SIG-M5 (cell line): ENCODE measurements at places on chromosomes 3 and 15.

- no peak for DNase-seq
These were observed 14.6 kb upstream of the AHSG start for GRCh38 chr3:186598108-186598784.

DNA sequence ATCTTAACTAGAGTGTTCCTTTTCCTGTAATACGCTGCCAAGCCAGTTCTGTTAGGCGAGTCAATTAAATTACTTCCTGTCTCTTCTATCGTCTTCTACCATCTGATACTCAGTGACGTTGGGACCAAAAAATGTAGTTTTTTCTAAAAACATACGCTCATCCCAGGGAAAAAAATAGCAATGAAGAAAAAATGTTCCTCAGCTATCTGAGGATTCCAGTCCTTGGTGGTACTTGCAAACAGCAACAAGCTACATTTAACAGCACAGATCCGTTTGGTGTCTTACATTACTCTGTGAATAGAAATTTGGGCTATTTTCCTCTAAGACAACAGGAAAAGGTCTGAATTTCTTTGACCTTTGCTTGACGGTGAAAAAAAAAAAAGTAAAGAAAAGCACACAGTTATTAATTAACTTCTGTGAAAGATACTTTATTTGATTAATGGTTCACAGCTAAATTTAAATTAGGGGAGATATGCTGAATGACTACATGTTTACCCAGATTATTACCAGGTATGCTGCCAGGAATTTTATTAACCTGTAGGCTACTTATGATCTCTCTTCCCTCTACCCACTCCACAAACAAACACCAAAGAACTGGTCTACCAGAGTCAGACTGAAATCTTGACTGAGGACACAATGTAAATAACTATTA, 254.4 kb upstream of the ZPLD1 start:
- no peak for DNase-seq

GRCh38 chr15:33693166-33693800, 275.0 kb upstream of the CHRM5 start:
- no peak for DNase-seq

DNA sequence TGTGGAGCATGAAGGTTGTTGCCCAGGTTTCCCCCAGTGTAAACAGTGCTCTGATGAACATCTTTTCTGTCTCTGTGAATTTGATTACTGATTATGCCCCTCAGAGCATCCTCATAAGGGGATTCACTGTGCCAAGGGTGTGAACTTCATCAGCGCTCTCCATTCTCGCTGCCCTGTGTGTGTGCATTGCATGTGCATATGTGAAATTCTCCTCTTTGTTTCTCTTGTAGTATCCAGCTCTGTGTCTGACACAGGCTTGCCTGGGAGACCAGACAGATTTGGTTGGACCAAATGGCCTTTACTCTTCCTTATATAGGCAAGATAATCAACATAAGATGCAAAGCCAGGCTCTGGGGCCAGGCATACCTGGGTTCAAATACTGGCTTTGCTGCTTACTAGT, 21.9 kb downstream of the CACNA2D3 start:
- DNase-seq, result no peak

GRCh38 chr15:67543348-67543718, 830 bp downstream of the MAP2K5 start:
- no peak for DNase-seq

DNA sequence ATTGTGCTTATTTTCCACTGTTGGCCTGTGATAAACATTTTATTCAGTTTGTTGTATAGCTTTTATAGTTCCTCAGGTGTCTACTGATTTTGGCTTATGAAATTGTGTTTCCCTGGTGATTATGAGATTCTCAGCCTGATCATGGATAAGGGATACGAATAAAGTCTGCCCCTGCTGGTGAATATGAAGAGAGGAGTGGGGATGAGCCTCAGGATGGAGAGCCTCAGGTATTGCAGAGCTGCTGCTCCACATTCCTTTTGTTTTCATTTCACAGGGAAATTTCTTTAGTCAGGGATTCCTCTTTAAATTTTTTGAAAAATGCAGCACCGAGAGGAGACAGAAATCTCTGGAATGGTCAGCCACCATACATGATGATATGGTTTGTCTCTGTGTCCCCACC, 14.7 kb upstream of the RAB6B start:
- no peak for DNase-seq

DNA sequence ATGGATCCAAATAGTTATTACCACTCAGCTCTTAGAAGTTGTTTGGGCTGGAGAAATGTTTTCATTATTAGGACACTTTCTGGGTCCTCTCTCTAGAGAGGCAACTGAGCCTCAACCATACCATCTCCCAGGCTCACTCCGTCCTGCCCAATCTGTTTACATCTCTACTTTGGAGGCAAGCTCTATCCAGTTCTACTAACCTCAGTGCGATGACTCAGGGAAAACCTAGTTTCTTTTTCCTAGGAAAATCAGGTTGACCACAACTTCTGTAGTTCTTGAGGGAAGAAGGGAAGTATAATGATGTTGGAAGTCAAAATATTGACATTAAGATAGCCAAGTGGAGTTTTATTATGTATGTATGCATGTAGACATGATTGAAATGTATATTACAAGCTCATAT, 40.4 kb downstream of the LPP start:
- DNase-seq, result no peak

- DNase-seq, result no peak
These were observed 1.1 kb upstream of the ECT2 start for GRCh38 chr3:172749230-172749965.

DNA sequence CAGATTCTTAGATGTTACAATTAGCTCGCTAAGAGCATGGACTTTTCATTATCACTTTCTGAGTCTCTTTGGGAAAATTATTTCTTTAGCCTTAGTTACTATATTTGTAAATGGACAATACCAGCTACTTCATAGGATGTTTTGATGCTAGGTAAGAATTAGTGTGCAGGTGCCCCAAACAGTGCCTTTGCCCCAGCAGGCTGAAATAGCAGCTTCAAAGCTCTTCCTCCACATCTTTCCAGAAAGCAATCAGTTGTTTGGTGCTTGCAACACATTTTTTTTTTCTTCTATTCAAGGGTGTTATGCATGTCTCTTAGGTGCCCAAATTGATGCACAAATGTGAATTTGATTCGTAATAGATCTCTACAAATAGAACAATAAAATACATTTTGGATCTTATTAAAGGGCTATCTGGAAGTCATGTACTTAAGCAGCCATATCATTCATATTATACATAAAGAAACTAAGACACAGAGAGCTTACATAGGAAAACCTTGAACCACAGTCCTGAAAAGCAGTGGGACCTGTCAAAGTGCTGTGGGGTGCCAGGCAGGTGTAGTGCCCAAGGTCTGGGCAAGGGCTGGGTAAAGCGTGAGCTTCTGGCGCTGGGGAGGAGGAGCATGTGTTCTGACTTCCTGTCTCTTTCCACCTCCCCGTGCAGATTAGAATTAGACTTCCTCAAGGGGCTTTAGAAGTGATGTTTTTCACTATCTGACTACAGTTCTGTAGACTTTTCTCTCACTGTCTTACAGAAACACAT, 62.9 kb downstream of the FNDC3B start:
- DNase-seq, result no peak

DNA sequence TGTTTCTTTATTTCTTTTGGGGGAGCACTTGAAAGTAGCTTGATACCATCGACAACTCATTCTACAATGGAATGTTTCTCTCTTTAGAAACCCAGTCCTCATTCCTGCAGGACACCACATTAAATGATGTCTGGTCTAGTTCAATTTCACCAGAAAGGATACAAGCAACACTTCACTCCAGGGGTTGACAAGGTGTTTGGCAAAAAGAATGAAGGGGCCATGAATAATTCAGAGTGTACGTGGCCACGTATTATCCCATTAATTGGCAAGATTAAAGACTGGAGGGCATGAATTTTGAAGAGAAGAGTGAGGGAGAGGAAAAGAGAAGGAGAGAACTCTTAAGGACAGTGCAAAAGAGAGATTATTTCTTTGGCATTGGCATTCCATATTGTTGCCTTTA, 705 bp downstream of the TMPRSS7 start:
- no peak for DNase-seq
